ENCODE measurements at places on chromosomes 5 and 9.

DNA sequence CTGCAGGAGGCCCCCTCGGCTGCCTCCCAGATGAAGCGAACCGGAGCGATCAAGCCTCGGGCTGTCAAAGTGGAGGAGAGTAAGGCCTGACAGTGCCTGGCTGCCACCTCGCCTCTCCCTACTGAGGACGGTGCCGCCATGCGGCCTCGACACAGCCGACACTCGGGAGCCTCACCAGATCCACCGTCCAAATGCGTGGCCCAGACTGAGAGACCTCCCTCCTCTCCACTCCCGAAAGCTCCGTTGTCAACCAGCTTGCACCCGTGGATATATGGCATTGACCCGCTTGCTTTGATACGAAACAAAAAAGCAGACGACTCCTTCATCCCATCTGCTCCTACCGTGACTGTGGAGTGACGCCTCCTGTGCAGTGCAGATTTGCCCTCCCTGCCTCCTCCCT lies 6.9 kb upstream of the POMT1 start:
- no peak for DNase-seq

DNA sequence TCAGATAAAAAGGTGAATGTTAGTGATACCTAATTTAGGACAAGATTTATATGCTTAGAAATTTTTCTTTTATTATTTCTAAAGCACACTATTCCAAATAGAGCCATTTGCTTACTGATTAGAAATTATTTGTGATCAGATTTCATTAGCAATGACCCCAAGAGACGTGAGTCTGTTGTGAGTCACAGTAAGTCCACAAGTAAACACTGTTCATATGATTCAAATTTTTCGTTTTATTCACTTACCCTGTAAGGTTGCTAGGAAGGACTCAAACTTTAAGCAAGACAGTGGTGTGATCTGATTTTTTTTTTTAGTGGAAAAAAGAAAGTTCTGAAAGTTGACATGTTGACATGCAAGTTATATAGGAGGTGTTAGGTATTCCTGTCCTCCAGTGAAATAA lies 1.2 kb downstream of the CARD6 start:
- no peak for DNase-seq

DNA sequence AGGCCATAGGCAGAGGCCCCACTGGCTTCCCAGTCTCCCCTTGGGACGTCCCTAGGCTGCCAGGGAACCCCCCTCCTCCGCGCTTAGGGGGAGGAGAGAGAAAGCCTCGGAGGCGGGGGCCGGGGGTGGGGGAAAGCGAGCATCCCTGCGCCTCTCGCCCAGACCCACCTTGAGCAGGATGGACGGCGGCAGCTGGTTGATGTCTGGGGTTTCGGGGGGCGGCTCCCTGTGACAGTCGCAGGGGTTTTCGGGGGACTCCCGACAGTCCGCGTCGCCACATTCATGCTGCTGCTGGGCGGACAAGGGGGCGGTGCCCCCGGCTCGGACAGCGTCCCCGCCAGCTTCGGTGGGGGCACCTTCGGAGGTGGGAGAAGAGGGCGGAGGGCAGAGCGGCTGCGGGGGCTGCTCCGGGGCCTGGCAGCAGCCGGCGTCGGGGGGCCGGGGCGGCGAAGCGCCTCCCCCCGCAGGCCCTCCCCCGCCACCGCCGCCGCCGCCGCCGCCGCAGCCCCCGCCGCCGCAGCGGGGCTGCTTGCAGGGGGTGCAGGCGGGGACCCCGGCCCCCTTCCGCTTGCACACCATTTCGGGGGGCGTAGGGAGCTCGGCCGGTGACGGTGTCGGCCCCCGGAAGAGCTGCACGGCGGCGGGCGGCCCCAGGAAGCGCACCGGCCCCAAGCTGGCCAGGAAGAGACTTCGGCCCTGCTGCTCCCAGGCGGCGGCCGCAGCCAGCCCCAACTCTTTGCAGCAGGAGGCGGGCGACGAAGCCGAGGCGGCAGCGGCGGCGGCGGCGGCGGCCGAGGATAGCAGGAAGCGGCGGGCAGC lies 1.2 kb downstream of the FBXL17 start:
- peak; percentile 56 for DNase-seq

DNA sequence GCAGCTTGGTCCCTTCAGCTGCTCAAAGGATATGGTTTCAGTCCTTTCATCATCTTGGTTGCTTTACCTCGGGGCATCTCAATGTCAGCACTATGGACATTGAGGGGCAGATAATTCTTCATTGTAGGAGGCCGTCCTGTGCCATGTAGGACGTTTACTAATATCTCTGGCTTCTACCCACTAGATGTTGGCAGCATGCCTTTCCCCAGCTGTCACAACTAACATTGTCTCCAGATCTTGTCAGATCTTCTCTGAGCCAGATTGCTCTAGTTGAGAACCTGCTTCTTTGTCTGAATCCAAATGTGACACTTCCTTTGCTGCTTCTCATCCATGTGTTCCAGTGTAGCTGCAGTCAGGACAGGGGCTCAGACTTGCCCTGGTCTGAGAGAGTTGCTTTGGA lies 10.3 kb downstream of the PTPA start:
- no peak for DNase-seq

DNA sequence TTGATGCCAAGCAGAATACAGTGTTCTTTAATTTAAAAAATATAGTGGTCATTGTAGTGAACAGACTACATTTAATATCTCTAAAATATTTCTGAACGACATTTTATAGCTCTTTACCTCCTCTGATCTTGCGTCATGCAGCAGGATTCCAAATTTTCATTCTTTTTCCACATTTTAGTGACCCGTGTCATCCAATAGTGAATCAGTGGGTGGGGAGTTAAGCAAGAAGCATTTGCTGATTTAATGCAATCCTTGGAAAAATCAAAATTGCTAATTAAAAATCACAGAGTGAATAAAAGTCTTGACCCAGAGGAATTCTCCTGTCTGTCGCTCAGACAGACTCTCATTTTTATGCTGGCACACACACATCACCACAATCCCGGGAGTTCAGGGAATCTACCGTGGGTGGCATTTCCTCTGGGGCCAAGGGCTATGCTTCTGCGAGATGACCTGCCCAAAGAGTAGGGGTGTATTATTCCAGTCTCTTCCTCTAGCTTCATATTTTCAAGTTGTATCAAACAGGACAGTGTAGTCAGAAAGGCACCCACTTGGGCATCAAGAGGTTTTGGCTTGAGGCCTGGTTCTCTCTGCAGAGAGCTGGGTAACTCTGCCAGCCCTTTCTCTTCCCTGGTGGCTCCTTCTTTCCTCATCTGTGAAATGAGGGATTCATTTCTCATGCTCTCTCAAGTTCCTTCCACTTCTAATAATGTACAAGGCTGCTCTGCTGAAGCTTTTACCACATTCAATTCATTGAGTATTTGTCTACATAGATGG lies 24.8 kb upstream of the OTP start:
- DNase-seq, result no peak

GRCh38 chr5:139384591-139385051 lies 1.5 kb upstream of the SLC23A1 start:
- DNase-seq, result no peak

DNA sequence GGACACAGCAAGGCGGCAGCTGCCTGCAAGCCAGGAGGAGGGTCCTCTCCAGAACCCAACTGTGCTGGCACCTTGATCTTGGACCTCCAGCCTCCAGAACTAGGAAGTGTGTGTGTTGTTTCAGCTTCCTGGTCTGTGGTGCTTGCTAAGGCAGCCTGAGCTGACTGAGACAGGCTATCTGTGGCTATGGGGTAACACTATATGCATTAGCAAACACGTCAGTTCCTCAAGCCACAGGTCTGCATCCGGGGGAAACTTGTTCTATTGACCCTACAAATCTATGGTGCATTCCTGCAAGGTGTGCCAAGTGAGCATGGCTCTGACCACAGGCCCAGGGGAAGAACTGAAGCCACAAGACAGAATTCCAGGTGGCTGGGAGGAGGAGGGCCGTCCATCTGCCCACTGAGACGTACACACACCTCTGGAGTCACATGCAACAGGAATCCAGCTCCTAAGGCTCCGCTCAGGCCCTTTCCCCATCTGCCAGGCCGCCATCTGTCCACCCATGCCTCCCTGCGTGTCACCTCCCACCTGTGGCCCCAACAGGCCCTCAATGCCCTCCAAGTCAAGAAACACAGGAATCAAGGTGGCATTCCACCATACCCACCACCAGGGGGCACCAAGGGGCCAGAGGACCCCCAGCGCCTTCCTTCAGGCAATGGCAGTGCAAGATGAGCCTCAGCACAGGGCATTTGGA lies 174.9 kb downstream of the ROR2 start:
- peak; percentile 66 for DNase-seq

GRCh38 chr5:90096415-90097081 lies 313.0 kb downstream of the CETN3 start:
- DNase-seq, result no peak

- no peak for DNase-seq
Measured at GRCh38 chr5:71982717-71983395, 124.4 kb upstream of the MAP1B start.

DNA sequence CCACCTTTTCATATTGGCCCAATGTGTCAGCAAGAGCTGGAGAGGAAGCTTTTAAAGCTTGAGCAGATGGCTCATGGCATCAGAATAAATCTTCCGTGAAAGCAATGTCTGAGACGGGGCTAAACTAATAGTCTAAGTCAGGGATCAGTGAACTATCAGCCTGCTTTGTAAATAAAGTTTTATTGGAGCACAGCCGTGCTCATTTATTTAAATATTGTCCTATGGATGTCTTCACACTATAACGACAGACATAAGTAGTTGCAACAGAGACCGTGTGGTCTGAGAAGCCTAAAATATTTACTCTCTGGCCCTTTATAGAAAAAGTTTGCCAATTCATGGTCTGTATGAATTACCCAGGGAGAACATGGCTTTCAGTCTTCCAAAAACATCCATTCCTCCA lies 85.6 kb upstream of the SLC44A1 start:
- no peak for DNase-seq

- DNase-seq, result no peak
Measured at GRCh38 chr9:84170521-84171141, 169.9 kb downstream of the SLC28A3 start.

GRCh38 chr9:81513059-81513458 lies 176.3 kb downstream of the TLE1 start:
- no peak for DNase-seq

GRCh38 chr5:160158087-160158486 lies 38.8 kb upstream of the PWWP2A start:
- no peak for DNase-seq

GRCh38 chr5:107500840-107501239 lies 169.9 kb downstream of the EFNA5 start:
- DNase-seq, result no peak

DNA sequence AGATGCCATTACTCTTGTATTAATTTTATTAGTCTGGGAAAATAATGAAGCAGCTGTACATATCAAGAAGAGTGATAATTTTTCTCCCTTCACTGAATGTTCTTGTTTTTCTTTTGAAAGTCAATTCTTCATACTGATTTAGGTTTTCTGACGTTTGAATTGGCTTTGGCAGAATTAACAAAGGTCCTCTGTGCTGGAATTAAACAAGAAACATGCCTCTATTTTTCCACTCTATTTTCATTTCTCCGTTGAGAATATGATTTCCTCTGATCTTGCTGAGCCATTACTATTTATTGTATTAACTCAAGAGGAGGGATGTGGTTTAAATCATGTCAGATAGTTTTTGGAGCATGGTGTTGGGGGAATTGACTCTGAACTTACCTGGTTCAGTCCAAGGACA lies 42.3 kb downstream of the ANKDD1B start:
- DNase-seq, result no peak

DNA sequence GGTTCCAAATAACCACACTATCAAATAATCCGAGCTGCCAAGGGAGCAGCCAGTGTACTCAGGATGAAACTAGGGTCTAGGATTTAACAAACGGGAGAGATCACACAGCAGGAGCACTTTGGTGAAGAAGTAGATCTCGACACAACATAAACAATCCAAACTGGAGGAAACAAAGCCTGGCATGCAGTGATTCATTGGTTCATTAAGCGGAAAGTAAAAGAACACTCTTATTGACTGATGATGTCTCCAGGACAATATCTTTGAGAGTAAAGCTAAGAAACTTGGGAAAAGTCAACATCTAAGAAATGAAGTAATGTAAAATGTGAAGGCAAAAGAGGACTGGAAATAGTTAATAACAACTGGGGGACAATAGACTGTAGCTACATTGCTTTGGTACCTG lies 1478.3 kb upstream of the CDH9 start:
- no peak for DNase-seq

GRCh38 chr5:74613283-74613682 lies 27.2 kb downstream of the ENC1 start:
- DNase-seq, result no peak

DNA sequence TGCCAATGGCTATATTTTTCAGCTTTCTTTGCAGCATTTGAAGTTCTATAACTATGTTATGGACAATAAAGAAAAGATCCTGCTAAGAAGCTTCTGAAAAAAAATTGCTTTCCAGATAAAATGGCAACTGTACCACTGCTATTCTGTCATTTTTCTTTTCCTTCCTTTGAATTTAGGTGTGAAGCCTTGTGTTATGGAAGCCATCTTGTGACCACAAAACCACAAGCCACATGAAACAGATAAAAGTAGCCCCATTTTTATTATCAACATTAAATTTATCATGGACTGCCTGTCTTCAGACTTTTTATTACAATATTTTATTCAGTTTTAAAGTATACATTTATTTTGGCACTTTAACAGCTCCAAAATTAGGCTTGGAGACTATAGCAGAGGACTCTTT lies 289.9 kb upstream of the ACTBL2 start:
- no peak for DNase-seq

DNA sequence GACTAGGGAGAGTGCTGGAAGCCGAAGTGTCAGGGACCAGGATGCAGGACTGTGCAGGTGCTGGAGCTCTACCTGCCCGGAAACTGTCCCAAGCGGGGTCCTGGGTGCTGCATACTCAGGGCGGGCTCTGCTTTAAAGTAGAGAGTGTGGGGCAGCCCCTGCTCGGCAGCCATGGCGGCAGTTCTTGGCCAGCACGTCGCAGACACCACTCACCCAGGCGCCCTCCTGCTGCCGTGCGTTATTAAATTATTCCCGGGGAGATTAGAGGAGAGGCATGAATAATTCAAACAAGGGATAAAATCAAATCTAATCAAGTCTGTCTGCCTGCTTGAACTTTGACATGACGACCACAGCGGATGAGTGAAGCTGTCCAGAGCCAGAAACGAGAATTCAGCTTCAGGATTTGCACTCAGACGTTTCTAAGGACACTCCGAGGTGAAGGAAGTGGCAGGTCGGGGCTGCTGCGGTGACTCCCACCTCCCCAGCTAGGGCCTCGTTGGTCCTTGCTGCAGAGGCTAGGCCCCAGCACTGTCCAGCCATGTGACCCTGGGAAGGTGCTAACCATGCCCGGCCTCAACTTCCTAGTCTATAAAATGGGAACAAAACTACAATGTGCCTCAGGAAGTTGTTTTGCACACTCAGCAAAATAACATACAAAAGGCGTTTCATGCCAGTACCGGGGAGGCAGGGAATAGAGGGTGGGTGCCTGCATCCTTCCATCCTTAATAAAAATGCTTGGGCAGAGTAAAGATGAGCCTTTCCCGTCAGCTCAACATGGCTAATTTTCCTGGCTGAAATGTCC lies 91.3 kb upstream of the ADAMTS2 start:
- DNase-seq, result no peak

DNA sequence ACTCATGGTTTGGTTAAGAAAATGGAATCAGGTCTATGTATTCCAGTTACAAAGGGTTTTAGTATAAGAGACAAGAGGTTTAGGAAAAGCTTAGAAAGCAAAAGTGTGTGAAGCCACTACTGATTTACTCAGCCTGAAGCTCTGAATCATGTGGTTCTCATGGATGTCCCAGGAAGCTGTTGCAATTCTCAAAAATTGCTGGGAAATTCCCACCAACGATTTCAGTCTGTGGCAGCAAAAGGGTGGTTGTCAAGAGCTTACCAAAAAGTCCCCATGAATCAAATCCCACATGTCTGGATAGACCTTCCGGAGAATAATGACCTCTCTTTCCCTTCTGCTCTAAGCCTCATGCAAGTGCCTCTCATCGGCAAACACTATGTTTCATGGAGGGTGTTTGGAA lies 929.9 kb downstream of the TLE4 start:
- DNase-seq, result no peak
